ENCODE measurements at places on chromosomes 1 and 21.

GRCh38 chr1:113106910-113107309 is 33.9 kb downstream of the LRIG2 start:
- no peak for DNase-seq

DNA sequence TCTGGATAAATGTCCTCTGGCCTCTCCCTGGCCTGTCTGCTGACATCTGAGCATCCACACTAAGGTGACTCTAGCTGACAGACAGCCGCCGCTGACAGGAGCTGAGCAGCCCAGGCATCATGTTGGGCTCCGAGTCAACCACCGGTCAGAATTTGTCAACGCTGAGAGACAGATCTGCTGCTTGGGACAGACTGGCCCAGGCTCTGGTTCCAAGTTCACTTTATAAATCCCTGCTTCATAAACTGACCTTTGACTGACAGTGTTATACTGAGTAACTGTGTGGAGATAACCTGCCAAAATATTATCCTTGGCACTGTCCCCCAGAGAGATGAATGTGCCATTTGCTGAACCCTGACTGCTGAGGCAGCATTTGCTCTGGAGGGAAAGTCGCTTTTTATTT is 616.7 kb downstream of the NPHP4 start:
- DNase-seq: no peak

GRCh38 chr21:41831453-41831831 is 47.7 kb downstream of the PRDM15 start:
- DNase-seq: no peak

DNA sequence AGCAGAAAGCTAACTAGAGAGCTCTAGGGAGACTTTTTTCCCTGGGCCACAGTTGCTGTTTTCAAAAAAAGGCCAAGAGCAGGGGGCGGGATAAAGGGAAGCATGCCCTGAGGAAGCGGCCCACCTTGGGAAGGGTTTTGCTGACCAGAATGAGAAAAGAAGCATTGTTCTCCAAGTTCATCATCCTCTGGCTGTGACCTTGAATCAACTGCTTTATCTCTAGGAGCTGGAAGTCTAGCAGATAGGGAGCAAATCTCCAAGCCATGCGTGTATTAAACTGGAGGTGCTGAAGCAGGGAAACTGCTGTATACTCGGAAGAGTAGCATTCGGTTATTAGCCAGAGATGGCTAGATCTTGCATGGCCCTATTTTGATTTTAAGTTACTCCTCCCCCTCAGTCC is 64.8 kb downstream of the ATP2B4 start:
- no peak for DNase-seq

DNA sequence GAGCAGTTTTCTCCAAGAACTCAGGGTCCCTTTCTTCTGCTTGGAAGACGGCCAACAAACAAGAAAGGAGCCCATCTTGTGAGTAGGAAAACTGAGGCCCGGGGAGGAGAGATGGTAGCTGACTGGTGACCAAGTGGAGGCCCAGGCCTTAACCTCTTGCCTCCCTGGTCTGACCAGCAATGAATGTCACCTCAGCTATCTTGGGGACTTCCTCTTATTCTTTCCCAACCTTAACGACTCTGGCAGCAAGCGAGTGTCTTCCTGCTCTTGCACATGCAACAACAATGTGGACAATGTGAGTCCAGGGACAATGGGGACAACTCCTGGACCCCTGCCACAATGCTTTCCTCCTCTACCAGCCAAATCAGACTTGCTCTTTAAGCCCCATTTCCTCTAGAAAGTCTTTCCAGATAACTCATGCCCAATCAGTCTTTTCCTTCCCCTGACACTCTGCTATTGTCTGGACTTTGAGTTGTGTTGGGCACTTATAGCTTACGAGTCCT is 12.6 kb downstream of the HSPG2 start:
- DNase-seq: no peak

DNA sequence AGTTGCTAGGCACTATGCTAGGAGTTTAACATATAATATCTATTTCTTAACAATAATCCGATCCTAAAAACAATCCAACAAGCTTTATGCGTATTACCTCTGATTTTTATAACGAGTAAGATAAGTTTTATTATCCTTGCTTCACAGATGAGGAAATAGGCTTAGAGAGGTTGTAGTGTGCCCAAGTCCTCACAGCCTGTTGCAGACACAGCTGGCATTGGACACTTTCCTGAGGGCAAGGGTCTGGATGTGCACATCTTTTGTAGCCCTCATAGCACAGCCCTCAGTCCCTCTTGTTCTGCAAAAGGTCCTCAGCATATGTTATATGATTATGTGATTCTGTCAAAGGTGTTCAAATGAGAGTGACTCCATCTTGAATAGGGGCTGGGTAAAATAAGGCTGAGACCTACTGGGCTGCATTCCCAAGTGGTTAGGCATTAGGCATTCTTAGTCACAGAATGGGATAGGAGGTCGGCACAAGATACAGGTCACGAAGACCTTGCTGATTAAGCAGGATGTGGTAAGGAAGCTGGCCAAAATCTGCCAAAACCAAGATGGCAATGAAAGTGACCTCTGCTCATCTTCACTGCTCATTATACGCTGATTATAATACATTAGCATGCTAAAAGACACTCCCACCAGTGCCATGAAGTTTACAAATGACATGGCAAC is 75.7 kb upstream of the F3 start:
- no peak for DNase-seq

DNA sequence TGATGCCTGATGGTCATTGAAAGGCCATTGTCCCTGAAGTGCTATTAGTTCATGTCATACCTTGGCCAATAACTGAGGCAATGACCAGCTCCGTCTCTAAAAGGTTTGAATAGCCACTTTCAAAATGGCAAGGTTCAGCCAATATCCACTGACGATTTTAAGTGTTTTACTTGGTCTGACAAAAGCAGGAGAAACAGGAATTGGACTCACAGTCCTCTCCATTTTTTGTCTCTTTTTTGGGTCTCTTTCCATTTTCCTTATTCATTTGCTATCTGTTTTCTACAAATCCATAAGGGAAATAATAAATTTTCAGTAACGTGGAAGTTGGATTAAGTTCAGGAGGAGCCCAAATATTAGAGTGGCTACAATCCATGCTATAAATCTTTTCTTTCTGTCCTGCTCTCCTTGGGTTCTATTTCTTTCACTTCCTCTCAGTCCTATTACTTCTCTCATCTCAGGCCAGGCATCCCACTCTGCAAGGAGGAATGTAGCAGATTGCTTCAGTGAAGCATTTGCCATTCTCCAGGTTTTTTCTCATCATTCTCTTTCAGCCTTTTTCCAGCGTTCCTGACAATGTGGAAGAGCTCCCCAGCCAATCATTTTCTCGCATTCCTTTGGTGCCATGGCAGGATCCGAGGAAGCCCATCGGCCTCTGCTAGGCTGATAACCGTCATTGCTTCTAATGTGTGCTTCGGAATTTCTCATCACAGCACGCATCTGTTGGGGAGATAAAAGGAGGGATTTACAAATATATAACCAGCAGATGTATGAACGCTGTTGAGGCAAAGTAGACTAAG is 414.5 kb downstream of the ADGRL2 start:
- DNase-seq: no peak

GRCh38 chr1:64912191-64912590 is 54.2 kb downstream of the JAK1 start:
- no peak for DNase-seq

DNA sequence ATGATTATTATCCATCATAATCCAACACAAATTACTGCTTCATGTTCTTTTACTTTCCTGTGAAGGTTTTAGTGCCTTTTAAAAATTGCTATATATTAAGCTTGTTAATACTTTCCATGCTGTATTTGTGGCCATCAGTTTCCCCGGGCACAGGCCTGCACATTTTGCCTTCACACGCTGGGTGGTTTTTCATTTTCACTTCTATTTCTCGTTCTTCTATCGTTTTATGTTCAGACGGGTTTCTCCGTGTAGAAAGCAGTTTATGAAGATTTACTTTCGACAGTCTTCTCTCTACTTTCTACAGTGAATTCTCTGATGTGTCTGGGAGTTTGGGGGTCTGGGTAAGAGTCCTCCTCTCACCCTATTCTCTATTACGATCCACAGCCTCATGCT is 9.5 kb downstream of the RUNX3 start:
- no peak for DNase-seq

DNA sequence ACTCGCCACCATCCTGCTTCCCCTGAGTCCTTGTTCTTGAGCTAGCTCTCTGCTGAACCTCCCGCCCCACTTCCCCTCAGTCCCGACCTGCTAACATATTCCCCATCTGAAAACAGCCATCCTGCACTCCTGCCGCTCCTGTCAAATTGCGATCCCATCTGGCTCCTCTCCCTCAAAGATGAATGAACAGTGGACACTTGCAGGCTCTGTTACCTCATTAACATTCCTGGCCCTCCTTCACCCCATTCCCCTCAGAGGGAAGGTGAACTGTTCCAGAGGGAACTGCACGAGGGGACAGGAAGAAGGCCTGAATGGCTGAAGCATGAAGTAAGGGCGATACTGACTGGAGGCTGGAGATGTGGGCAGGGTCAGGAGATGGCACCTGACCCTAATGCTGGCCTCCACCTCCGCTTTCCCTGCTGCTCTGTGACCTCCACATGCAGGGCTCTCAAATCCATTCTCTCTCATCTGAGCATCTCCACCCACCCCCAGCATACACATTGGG is 7.4 kb upstream of the CELSR2 start:
- DNase-seq: no peak

DNA sequence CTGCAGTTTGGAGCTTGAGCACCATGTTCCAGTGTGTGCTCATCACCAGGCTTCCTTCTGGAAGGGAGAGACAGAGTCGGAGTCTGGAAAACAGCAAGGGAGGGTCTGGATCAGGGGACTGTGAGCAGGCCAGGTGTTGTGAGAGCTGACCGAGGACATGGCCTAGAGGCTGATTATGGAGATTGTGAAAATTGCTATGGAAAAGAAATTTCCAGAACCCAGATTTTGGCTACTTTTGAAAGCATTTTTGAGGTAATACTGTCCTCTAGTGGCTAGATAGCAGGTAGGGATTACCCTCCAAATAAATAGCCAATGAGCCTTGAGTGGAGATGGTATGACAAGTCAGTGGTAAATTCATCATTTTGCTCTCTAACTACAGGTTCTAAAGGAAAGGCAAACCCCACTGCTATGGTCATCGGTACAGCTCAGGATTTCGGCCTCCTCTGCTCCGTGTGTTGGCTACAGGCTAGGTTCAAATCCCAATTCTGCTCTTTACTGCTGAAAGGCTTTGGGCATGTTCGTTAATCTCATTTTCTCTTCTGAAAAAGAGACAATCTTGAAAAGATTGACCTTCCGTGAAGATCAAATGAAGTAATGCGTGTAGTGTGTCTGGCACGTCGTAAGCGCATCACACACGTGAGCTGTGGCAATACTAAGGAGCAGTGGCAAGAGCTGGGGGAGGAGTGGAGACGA is 1.0 kb upstream of the HAO2 start:
- no peak for DNase-seq

DNA sequence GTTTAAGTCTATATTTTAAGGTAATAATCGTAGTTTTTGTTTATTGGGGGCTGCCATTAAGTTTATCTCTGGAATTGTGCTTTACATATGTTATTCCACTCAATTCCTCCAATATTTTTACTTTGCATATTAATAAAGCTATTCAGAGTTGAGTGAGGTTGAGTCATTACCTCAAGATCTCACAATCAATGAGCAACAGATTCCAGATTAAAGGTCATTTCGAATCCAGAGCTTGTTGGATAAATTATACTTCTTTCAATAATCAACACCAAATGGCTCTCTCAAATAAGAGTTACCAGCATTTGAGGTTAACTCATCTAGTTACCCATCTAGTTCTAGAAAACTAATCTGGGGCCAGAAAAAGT is 16.7 kb downstream of the RGS4 start:
- no peak for DNase-seq

- no peak for DNase-seq
Observed at GRCh38 chr1:98049370-98050135, 128.7 kb upstream of the DPYD start.

DNA sequence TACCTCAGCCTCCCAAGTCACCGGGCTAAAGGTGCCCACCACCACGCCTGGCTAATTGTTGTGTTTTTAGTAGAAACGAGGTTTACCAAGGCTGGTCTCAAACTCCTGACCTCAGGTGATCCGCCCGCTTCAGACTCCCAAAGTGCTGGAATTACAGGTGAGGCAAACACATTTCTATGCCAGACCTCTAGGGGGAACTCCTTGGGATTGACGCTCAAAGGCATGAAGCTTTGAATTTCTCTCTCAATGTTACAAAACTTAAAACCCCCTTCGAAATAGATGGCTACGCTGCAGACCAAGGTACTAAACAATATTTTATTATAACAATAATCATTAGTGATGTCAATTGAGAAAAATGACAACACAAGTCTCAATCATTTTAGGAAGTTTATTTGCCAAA is 330.0 kb downstream of the SETD4 start:
- no peak for DNase-seq
